ENCODE measurements at places on chromosomes 12 and 14. TPM values are rescaled to one million over a fixed set of nuclear protein-coding genes. Genes with fewer than 3 reads are reported as not detected.

Gene AGAP2
- total RNA-seq = 5.7 TPM

Gene DNAJC22
- total RNA-seq = 0.18 TPM

Gene CMA1
- total RNA-seq = 2.4 TPM

Gene SLC10A1
- total RNA-seq = not detected

Gene RFX4
- total RNA-seq = not detected

Data from lower lobe of right lung (tissue), 2 donors.